Activated T-cell treated with anti-CD3 and anti-CD28 coated beads, Interleukin-2, amount 50 U/mL, for 4 hours (primary cell): ENCODE measurements at places on chromosomes 3 and 15.

GRCh38 chr15:74383695-74384565 lies 16.5 kb upstream of the CYP11A1 start:
- DNase-seq = peak; percentile 65

GRCh38 chr15:66151809-66152208 lies 101.7 kb downstream of the MEGF11 start:
- DNase-seq = no peak

DNA sequence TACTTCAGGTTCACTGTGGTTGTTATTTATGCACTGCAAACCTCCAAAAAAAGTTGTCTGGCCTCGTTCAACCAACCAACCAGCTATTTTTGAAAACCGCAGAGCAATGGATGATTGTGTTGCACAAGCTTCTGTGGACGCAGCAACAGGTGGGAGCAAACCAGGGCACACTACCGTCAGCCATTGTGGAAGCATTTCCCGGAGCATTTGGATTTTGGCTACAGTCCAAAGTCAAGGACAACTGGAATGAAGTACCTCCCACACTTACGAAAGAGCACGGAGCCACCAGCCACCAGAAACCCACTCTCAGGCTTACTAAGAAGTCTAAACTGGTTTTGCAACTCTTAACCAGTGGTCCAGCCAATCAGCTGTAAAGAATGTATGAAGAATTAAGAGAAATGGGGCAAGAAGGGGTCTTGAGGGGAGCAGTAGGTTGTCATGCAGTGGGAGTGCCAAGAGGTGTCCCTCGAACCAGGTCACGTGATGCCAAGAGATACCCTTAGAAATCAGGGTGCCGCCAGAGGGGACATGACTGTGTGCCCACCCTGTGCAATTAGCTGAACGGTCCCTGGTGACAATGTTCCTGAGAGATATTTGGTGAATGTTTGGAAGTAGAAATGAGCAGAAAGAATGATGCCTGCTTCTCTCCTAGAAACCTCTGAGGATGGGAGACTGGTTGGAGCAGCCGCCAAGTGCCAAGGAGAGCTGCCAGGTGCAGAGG lies 68.9 kb upstream of the PCSK6 start:
- DNase-seq = no peak

DNA sequence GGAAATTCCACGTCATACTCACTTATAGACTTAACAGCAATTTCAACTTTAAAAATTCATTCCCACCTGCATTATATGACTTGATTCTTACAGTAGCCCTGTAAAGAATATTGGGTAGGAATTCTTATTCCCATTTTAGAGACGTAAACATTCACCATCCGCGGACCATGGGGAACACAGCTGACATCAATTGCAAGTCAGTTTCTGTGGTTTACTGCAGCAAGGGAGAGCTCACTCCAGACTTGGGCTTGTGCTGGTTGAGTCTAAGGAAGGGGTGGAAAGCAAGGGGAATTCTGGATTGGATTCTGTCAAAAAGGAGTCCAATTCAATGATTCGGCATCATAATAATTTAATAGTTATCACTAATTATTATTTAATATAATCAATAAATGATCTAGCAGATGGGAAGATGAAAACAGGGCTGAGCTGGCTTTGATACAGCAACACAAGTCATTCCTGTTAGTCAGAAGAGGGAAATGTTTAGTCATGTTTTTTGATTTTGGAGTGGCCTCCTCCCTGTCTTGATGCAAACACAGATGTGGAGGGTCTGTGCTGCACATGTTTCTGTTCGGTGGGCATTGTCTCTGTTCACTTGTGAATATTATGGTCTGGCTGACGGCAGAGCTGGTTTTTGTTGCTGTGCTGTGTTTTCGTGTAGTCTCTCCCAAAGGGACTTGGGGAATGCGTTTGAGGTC lies 9.7 kb downstream of the LIPC start:
- no peak for DNase-seq

GRCh38 chr3:170761103-170761502 lies 108.9 kb downstream of the RPL22L1 start:
- no peak for DNase-seq

GRCh38 chr3:23926736-23927135 lies 9.8 kb downstream of the RPL15 start:
- no peak for DNase-seq

GRCh38 chr15:56886932-56887781 lies 31.3 kb upstream of the TCF12 start:
- peak; percentile 76 for DNase-seq
